ENCODE measurements at places on chromosomes 3 and 15.

GRCh38 chr3:37072892-37073291, 79.6 kb downstream of the MLH1 start:
- DNase-seq = peak; percentile 32

DNA sequence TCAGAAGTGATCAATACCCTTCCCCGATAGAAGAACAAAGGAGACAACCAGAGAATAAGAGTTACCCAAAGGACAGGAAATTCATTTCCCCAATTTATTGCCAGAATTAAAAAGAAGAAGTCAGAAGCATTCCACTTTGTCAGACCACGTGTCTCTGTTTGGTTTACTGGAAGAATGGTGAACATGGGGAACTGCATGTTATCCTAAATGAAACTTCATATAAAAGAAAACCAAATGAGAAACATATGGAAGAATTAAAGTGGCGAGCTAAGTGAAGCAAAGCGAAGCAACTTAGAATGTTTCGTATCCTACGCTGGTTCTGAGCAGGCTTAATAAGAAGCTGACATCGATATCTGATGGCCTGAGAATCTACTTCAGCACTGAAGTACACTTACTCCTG, 190.7 kb downstream of the MAGI1 start:
- DNase-seq = no peak

- DNase-seq = peak; percentile 63
Observed at GRCh38 chr3:65732051-65732935, 306.4 kb downstream of the MAGI1 start.

GRCh38 chr3:179961703-179962078, 75.0 kb downstream of the PEX5L start:
- DNase-seq = no peak

DNA sequence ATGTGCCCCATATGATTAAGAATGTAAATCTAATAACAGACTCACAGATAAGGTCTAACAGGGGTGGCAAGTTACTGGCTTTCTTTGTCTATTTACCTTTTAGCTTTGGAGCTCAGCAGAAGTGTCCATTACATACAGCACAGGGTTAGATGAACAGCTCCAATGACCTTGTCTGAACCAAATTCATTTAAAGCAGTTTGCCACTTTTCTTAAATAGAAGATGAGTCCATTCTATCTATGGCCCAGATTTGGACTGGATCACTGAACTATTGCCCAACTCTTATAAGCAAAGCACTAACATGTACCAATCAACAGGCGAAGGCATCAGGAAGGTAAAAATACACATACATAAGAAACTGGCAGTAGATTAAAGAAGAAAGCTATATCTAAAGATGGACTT, 214.4 kb downstream of the TIGIT start:
- DNase-seq = no peak

DNA sequence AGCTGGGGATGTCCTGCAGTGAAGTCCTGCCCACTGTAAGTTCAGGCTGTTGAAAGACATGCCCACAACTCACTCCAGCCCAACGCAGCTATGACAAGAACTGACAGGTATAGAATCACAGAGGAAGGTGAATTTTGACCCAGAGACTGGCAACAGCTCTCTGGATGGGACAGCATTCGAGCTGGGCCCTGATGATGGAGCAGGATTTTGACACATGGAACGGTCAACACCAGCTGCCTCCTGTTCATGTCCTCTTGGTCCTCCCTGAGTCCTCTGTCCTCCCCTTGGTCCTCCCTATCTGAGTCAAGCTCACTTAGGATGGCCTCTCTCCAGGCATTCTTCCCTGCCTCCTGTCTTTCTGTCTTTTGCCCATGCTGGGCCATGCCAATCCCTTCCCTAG, 15.2 kb upstream of the ACAN start:
- DNase-seq = no peak

DNA sequence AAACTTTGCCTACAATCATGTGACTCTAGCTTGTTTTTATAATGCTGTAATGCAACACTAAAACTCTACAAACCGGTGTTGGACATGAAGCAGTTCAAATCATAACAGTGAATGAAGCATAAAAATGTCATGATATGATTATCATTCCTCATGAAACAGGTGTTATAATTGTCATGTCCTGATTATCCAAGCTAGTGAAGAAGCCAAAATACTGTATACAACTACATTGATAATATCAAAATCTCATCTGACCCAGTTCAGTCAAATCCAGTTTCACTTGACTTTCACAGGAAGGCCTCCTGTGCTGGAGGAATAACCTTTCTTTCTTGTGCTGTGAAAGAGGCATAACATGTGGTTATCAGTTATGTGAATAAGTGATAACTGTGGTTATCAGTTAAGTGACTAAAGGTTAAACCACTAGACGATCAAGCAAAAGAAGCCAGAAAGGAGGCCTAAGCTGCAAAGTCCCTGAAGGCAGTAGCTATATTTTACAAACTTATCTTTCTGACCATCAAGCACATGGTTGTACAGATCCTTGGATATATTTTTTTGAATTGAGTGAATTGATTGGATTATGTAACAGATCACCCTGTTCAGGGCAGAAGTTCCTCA, 296.4 kb downstream of the TUSC7 start:
- no peak for DNase-seq

DNA sequence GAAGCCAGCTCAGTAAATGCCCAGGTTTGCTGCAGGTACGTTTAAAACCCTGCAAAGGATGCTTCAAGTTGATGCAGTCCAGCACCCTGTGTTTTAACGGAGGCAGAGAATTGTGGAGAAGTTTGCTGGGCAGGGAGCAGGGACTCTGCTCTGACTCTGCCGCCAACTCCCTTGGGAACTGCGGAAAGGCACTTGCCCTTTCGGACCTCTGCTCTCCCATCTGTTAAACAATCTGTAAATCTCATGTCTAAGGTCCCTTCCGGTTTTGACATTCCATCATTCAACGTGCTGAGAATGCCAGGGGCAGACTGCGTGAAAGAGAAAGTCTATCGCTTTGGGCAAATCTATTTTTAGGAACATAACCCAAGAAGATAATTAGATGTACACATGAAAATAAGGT, 184.5 kb downstream of the OPA1 start:
- no peak for DNase-seq

GRCh38 chr3:172329070-172329469, 119.2 kb downstream of the GHSR start:
- DNase-seq = no peak

GRCh38 chr3:39415983-39416382, 9.5 kb downstream of the RPSA start:
- DNase-seq = no peak

DNA sequence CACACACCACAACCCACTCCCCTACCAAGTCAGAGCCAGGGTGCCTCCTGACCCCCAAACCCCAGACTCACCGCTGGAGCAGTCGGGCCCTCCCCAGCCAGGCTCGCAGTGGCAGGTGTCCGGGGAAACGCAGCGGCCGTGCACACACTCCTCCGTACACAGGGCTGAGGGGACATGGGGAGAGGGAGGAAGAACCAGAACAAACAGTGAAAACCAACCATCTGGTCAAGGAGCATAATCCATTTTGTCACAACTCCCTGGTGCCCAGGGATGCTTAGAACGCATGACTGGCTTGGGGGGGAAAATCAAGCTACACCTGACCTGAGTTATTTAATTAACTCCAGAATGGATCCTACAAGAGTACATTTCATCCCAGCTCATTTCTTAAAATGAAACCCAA, 159.2 kb downstream of the MEGF11 start:
- DNase-seq = no peak

- no peak for DNase-seq
Observed at GRCh38 chr3:48899273-48899672, 591 bp upstream of the SLC25A20 start.

GRCh38 chr3:99713440-99713839, 75.0 kb downstream of the COL8A1 start:
- no peak for DNase-seq

DNA sequence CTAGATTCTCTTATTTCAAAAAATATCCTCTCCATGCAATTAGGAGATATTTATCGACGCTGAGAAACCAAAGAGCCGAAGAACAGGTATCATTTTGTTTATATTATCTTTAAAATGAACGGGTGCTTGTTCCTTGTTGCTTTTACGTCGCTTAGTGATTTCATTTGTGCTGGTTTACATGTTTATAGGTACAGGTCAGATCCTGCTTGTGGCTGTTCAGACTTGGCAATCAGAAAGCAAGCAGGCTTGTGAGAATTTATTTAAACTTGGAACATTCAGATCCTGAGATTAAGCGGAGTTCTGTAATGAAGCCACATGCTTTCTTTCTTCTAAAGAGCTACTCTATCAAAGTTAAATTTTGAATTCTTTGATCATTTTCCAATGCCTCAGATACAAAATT, 43.0 kb upstream of the ATP2C1 start:
- no peak for DNase-seq

GRCh38 chr3:15636028-15636709, 34.6 kb downstream of the BTD start:
- peak; percentile 81 for DNase-seq

GRCh38 chr3:170257145-170257544, 34.9 kb downstream of the PRKCI start:
- DNase-seq = no peak

GRCh38 chr3:24496529-24497482, 2.2 kb upstream of the THRB start:
- peak; percentile 68 for DNase-seq

DNA sequence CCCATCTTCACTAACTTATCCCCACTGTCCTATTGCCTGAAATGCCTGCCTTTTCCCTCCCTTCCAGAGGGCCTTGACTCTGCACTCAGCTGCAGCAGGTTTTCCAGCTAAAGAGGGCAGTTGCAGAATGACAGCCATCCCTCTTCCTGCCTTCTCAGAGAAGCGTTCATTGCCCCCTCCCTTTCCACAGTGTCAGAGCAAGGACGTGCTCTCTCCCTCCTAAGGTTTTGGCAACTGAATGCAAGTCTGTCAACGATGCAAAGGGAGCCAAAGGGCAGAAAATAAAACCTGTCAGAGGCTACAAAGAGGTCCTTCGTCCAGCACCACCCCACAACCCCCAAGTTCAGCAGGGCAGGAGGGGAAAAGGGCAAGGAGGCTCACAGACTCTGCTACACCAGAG, 230.1 kb upstream of the THBS1 start:
- DNase-seq = no peak

- DNase-seq = no peak
Observed at GRCh38 chr3:55897573-55898224, 410.6 kb upstream of the WNT5A start.

- DNase-seq = no peak
Observed at GRCh38 chr15:65916041-65916663, 46.9 kb downstream of the RAB11A start.

DNA sequence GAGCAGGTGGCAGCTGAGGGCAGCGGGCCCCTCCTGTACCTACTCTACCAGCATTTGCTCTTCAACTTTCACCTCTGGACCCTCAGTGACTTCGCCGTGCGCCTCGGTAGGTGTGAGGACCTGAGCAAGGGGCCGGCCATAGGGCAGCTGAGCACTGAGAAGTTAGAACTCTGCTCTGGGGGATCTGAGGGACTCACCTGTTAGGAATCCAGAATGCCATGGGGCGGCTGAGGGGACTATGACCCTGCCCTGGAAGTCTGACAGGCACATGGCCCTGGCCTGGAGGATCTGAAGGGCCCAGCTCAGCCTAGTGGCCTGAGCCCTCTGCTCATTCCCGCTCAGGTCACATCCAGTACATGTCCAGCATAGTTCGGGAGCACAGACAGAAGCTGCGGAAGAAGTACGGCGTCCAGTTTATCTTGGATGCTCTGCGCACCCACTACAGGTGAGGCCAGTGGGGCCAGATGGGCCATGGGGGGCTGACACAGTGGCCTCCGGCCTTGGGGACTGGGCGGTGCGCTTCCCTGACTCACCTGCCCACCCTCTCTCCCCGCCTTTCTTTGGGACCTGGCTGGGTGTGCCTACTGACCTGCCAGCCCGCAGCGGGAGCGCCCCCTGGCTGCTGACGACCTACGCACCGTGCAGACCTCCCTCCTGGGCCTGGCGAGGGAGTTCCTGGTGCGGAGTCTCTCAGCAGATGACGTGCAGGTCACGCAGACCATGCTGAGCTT, 18.8 kb downstream of the NBEAL2 start:
- DNase-seq = peak; percentile 53

DNA sequence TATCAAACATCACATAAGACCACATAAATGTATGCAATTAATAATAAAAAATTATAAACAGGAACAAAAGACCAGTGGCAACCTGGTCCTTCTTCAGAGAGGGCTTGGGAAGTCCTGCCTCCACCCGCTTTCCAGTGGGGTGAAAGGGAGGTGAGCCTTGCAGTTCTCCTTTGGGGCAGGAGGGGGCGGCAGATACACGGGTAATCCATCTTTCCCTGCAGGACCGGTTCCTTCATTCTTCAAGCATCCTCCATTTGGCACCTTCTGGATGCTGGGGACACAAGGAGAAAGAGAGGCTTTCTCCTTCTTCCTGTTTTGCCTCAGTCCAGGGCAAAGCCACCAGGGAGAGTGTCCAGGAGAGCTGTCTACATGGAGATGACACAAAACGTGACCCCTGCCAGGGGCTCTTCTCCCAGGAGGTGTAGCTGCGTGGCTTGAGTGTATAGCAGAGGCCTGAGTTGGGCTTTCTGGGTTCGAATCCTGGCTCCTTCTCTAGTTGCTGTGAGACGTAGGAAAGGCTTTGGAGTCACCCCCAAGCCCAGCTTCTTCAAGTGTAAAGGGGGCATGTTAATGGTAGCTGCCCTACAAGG, 23.2 kb downstream of the RPLP1 start:
- DNase-seq = peak; percentile 80

DNA sequence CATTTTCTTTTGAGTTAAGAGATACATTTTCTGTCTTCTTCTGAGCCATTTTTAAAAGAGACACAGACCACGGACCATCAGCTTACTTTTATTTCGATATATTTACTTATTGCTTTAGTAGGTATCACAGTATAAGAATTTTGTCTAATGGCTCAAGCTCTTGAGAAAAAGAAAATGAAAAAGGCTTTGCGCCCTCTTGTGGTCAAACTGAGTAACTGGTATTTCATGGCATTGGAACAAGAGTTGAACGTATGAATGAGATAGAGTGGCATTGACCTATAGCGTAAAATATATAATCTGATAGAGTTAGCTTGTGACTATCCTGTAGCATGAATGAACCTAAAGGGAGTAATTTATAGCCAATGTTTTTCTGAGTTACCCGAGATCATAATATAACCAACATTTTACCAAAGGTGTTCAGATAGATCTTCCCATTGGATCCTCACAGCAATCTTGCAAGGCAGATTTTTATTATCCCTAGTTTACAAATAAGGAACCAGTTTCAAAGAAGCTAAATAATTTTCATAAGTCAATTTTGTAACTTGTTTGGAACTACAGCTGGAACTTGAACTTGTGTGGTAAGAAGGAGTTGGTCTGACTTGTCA, 154.6 kb downstream of the POLR2M start:
- peak; percentile 8 for DNase-seq

- no peak for DNase-seq
Observed at GRCh38 chr15:39706206-39706605, 76.4 kb downstream of the FSIP1 start.

- no peak for DNase-seq
Observed at GRCh38 chr15:42358141-42358540, 1.2 kb upstream of the CAPN3 start.

GRCh38 chr3:163916596-163917560, 1161.4 kb downstream of the SI start:
- DNase-seq = no peak

GRCh38 chr3:105473521-105474223, 107.0 kb downstream of the ALCAM start:
- DNase-seq = peak; percentile 14

- peak; percentile 50 for DNase-seq
Observed at GRCh38 chr3:143171141-143171980, 51.8 kb downstream of the CHST2 start.
